RWPE2 (cell line): ENCODE measurements at places on chromosomes 13 and 19.

DNA sequence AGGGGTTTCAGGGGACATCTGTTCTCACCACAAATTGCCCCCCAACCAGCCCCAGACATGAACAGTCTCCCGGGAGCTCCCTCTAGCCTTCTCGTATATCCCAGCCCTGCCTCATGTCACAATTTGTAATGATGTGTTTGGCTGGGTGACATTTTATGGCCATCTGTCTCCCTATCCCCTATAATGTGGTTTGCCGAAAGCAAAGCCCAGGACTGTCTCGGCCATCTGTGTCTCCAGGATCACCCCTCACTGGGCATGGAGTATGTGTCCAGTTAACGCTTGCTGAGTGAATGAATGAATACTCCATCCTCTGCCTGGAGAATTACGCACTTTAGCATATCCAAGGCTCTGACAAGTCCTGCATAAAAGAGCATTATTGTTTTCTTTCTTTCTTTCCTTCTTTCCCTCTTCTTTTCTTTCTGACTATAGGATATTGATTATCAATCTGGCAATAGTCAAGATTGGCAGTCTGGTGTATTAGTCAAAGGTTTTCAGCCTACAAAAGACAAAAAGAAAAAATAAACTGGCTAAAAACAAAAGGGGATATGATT is 15.1 kb downstream of the HPN start:
- no peak for DNase-seq

- DNase-seq, result no peak
Observed at GRCh38 chr19:648305-648704, 8.6 kb downstream of the FGF22 start.

- DNase-seq, result no peak
Observed at GRCh38 chr19:3964256-3965194, 6.4 kb downstream of the DAPK3 start.

DNA sequence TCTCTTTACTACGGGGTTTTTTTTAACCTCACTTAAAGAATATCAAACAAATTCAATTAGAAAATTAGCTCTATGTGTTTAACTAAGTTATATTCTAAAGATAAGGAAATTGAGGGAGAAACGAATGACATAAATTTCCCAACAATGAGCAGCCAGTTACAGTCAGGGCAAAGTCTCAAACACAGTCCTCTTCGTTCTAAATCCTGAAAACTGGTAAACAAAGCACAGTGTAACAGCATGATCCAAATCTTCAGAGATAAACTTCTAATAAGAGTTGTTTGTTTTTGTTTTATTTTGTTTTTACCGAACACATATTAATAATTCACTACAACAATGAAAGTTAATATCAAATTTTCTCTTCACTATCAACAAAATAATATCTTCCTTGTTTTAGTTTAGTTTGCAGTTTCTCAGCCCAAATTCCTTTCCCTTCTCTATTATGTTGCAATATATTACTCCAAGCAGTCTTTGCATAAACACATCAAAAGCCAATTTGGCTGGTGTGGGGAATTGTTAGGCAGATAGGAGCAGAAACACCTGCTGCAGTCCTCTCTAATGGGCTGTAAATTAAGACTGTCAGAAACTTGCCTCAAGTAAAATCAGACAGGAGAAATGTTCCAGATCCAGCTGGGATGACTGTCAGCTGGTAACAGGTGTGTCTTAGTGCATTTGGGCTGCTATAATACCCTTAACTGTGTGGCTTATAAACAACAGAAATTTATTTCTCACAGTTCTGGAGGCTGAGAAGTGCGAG is 106.5 kb upstream of the SGCG start:
- no peak for DNase-seq

DNA sequence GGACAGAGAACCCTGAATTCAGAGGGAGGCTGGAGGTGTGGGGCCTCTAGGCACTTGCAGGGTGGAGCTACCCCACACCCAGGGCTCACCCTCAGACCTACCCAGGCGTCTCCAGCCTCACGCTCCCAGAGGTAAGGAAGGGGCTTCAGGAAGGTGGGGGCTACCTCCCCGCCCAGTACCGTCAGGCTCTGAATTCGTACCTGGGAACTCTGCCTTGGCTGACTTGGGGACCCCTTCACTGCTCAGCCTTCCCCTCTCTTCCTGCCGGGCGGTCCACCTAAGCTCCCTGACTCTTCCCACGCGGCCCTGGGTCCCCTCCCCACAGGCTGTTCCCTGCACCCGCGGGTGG is 28.5 kb upstream of the PARP4 start:
- DNase-seq, result no peak

DNA sequence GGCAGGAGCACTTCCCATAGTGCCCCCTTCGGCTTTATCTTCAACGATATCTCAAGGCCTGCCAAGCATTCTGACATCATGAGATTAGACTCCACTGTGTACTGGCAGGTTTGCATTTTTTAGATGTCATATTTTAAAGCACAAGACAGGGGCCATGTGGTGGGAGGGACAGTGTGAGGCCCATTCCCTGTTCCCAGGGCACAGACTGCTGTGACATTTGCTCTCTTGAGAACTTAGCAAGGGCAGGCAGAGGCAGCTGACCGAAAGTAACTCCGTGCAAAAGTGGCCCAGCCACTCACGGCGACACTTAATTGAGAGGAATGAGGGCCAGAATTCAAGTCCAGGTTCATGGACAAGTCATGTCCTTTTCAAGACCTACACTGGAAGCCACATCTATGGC is 201.8 kb downstream of the COL4A1 start:
- no peak for DNase-seq

GRCh38 chr19:33408538-33409434 is 35.3 kb downstream of the CEBPG start:
- DNase-seq, result no peak

DNA sequence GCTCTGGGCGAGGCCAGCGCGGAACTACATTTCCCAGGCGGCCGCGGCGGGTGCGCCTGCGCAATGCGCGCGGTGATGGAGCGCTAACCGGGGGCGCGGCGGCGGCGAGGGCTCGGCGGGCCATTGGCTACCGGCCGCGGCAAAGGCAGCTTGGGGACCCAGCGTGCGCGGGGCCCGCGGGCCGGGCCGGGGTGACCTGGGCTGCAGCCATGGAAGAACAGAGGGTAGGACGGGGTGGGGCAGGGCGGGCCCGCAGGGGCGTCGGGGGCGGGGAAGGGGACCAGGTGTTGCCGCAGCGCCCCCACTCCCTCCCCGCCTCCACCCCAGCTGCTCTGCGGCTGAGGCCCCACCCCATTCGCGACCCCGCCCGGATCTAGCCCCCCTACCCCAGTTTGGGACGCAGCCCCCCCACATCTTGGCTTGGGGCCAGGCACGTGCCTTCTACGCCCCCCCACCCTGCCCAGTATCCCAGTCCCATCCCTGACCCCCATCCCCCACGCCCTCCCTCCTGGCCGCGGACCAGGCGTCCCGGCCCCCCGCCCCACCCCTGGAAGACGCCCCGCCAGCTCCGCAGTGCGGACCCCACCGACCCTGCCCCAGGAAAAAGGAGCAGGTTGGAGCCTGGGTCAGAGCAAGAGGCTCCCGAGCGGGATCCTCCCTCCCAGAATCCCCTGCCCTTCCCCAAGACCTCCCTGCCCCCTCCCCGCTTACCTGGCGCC is at the start of gene FSD1:
Gene FSD1 (plus strand): TSS at position 61 of the 719 bp plus-strand sequence. CDS start 149 bp downstream, at position 210.
- no peak for DNase-seq

- no peak for DNase-seq
Observed at GRCh38 chr19:33947265-33947964, 150.7 kb downstream of the KCTD15 start.

GRCh38 chr13:18952225-18953016 is 229.2 kb downstream of the TUBA3C start:
- DNase-seq, result no peak

DNA sequence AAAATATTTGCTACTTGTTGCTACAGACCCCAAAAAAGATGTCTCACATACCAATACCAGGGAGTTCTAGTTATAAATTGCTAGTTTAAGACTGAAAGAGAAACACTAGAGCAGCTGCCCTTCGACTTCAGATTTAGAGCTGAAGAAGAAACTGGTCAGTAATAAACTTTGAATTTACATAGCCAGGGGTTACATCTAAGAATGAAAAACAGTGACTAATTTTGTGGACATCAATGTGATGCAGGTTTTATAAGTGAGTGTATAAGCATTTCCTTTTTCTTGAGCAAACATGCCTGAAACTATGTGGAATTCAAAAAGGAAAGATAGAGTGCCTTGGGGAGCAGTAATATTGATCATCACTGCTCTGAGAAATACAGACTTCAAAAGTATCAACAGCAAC is 724.9 kb upstream of the MIR17HG start:
- no peak for DNase-seq

DNA sequence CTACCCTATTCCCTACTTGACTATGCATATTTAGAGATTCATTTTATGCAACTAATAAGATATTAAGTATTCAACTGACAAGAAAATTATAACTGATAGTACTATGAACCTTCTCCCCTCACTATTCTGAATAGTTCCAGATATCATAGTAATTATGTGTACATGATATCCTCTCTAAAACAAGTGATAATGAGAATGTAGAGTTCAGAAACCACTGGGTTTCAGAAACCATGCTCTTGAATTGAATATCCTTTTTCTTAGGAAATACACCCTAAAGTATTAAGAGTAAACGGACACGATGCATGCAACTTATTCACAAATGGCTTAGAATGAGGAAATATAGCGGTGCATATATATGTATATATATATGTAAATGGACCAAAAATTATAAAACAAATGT is 160.9 kb downstream of the TBC1D4 start:
- no peak for DNase-seq

GRCh38 chr13:107379407-107380155 is 811.6 kb upstream of the ARGLU1 start:
- DNase-seq, result no peak

GRCh38 chr13:62931853-62932252 is 1516.2 kb upstream of the PCDH20 start:
- DNase-seq, result no peak

GRCh38 chr13:102903659-102904407 is 58.0 kb downstream of the ERCC5 start:
- no peak for DNase-seq

DNA sequence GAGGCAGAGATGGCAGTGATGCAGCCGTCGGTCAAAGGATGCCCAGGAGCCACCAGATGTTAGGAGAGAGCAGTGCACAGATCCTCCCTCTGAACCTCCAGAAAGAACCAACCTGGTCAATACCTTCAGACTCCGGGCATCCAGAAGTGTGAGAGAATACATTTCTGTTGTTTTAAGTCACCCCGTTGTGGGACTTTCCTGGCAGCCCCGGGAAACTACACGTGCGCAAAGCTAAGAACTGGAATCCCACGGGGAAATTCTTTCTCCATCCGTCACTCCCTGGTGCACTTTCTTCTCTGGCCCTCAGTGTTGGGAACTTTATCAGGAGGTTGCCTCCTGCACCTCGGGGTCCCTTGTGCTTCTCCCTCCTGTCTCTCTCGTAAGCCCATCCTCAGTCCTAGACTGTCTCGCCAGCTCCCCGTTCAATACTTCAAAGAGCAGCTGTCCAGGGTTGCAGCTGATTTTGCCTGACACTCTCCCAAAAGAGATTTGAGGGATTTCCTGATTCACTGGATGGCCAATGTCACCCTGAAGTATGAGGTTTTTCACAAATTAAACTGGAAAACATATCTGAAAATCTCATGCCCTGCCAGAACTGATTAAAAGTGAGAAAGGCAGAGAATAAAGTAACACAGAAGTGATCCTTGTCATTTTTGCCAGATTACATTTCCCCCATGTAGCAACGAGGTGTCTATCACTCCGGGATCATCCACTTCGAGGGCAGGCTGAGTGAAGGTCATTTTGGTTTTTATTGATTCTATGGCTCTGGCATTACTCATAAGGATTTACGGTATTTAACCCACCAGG is 136.8 kb downstream of the DCT start:
- DNase-seq, result no peak

DNA sequence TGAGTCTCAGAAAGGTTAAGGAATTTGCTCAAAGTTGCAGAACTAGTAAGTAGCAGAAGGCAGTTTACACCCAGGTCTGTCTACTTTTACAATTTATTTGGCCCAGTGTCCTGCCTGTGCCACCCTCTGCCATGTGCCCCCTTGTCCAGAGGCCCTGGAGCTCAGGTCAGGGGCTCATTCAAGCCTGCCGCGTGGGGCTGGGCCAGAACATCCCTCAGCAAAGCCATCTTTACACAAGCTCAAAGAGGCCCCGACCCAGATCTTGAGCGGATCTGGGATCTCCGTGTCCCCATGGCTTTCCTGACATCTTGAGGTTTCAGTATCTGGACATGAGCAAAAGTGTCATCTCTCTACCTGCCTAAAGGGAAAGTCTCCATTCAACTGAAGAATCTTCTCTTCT is 76.4 kb upstream of the VSTM2B start:
- no peak for DNase-seq

DNA sequence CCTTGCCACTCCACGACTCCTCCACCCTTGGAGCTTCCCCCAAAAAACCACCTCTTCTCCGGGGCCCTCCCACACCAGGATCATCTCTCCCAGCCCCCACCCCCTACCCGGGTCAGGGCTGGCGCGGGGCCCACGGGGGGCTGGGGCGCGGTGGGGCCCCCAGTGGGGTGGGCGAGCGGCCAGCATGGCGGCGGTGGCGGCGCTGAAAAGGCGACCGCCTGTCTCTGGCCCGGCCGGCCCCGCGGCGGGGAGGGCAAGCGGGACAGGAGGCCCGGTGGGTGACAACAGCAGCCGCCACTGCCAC is 850 bp downstream of the DYRK1B start:
- no peak for DNase-seq

DNA sequence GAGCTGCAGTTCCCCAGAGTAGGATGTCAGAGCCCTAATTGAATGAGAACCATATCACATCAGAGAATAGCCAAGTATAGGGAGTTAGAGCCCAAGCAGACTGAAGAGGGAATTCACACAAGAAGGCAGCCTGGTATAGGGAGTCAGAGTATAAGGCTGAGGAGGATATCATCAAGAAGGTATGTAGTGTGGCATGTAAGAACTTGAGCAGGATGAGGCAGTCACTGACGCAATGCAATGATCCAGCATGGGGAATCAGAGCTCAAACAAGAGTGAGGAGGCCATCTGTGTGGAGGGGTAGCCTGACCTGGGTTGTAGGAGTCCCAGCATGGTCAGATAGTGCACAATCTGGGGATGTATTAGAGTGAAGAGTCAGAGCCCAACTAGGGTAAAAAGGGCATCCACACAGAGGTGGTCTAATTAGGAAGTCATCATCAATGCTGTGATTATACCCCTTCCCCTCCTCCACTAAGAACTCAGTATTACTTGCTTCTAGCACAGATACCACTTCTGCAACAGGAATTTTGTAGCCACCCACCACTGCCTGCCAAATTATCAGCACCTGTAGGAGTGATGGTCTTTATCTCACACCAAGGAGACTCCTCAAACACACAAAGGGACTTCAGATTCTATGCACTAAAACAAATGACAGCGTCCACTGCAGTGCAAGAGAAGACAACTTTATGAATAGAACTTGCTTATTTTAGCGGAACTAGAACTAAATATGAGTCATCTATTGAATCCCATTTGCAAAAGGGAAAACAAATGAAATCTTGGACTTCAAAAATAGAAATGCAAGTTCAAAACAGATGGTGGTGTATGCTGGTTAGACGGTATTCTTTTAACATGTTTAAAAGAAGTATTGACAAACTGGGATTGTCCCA is 107.2 kb downstream of the FNDC3A start:
- peak; percentile 69 for DNase-seq

- DNase-seq, result no peak
Observed at GRCh38 chr19:18309525-18310064, 13.3 kb downstream of the LSM4 start.
